Activated naive CD4-positive, alpha-beta T cell (primary cell): ENCODE measurements at places on chromosomes 12 and 14.

GRCh38 chr12:68514807-68515411 is 95.8 kb upstream of the RAP1B start:
- no peak for DNase-seq

DNA sequence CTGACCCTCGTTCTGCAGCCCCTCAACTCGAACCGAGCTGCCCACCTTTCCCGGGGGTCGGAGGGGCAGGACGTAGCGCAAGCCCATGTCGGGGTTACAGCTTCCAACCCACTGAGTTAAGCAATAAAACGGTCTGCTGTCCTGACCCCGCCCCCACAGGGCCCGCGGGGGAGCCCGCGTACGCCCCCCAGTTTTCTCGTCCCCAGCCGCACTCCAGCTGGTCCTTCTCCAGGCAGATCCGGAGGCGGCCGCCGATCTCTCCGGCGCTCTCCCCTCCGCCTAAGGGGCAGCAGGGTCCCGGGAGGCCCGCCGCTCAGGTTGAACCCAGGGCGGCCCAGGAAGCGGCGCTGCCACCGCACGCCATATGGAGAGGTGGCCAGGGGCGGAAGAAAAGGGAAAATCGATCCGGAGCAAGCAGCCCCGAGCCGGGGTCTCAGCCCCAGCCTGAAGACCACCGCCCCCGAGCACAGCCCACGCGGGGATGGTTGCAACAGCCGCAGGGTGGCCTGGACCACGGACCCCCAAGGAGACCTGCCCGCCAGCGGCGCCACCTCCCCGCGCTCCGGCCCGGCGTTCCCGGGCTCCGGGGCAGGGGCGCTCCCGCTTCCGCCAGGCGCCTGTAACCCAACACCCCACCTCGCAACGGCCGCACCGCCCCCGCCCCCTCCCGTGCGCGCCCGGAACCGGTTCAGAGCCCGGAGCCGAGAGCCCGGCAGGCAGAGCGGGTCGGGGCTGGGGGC is 760 bp downstream of the ACTN1 start:
- no peak for DNase-seq

GRCh38 chr12:109888179-109889020 is 8.1 kb upstream of the GLTP start:
- DNase-seq: no peak

- no peak for DNase-seq
Measured at GRCh38 chr14:77025744-77026165, 2.8 kb downstream of the IRF2BPL start.

GRCh38 chr12:101729842-101730241 is 9.4 kb downstream of the SYCP3 start:
- DNase-seq: no peak

DNA sequence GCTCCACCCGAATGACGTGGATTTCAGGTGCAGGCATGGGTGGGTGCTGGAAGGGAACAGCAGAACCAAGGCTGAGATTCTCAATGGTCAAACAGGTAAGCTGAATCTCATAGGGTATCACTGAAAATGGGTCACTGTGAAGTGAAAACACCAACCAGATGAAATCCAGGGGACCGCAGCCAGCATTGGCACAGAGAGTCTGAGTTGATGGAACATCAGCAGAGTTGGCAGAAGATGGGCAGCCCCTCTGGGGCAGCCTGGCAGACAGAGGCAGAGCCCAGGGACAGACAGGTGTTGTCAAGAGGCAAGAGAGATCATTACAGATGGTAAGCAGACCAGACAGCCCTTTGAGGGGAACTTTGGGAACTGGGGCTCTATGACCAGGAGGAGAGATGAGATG is 48.0 kb downstream of the ACTN1 start:
- no peak for DNase-seq

DNA sequence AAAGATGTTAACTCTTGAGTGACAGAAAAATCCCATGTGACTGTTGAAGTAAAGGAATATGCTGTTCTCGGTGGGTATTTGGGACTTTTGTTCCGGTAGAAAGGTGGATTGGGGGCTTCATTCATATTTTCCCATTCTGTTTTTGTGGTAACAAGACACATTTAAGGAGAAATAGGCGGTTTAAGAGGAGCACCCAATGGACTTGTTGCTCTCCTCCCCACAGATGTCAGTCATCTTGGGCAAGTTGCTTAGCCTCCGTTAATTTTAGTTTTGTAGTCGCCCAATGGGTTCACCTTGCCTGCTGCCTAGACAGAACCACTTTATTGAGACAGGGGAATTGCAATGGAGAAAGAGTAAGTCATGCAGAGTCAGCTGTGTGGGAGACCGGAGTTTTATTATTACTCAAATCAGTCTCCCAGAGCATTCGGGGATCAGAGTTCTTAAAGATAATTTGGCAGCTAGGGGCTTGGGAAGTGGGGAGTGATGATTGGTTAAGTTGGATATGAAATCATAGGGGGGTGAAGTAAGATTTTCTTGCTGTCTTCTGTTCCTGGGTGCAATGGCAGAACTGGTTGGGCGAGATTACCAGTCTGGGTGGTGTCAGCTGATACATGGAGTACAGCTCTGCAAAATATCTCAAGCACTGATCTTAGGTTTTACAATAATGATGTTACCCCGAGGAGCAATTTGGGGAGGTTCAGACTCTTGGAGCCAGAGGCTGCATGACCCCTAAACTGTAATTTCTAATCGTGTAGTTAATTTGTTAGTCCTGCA is 50.3 kb downstream of the SLC38A1 start:
- no peak for DNase-seq

DNA sequence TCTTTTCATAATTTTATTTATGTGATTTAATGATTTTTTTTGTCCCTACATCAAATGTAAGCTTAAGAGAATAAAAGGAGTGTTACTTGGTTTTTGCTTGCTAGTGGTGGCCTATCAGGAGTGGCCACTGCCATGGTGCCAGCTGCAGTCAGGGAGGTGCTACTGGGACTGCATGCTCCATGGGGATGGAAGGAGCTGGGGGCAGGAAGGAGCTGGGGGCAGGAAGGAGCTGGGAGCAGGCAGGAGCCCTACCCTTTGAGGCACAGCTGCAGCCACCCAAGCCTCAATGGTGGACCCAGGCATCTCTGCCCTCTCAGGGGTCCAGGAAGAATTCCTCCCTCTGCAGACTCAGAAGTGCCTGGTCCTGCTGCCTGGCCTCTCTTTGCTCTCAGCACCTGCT is 796.0 kb downstream of the SLC16A7 start:
- no peak for DNase-seq

DNA sequence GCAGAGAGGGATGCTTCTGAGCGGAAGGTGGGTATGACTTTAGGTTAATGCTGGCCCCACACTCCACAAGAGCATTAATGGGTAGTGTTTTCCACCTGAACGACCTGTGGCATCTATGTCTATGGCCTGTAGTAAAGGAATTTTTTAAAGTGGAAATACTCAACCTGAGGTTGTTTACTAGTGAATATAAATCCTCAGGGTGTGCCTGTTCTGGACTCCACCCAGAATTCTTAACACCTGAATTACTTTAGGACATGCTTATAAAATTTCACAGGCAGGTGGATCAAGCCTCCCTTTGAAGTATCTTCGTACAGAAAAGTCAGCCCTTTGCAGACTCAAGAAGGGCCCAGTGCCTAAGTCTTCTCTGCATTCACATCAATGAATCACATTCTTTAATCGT is 196.1 kb downstream of the ESR2 start:
- DNase-seq: no peak

DNA sequence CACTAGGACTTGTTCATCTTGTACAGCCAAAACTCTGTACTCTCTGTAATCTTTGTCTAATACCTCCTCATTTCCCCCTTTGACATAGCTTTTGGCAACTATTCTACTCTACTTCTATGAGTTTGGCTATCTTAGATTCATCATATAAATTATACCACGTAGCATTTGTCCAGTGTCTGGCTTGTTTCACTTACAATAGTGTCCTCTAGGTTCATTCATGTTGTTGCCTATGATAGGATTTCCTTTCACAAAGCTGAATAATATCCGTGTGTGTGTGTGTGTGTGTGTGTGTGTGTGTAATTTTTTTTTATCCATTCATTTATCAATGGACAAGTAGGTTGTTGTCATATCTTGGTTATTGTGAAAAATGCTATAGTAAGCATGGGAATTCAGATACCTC is 209.5 kb downstream of the KCNC2 start:
- DNase-seq: no peak

DNA sequence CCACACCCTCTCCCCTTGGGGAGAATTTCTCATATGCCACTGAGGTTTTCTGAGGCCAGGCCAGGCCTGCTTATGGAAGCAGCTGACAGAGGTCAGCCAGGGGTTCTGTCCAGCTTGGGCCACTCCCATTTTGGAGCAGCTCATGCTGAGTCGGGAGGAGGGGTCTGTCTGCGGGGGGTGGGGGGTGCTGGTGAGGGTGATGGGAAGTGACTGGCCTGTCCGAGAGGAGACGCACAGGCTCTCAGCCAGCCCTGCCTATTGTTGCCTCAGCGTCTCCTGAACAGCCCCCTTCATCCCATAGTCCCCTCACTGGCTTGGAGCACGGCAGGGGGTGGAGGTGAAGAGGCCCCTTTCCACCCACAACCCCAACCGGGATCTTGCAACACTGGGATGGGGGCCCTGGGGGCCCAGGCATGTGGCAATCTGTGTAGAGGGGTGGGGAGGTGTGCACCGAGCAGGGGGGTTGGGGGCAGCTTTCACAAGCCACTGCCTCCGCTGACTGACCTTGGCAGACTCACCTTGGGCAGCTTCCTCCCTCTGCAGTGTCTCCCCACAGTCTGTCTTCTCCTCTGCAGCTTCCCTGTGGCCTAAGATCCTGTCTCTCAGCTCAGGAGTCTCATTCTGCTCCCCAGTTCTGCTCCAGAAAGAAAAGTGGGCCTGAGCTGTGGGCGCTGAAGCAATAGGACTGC is 5.5 kb downstream of the CEBPE start:
- DNase-seq: no peak

GRCh38 chr12:51388846-51389245 is 2.4 kb downstream of the GALNT6 start:
- no peak for DNase-seq

GRCh38 chr14:58078068-58078467 is 73.9 kb downstream of the ARMH4 start:
- DNase-seq: no peak

- DNase-seq: no peak
Measured at GRCh38 chr12:67816269-67816668, 167.7 kb downstream of the DYRK2 start.

GRCh38 chr14:89252887-89253532 is 164.0 kb downstream of the FOXN3 start:
- no peak for DNase-seq

DNA sequence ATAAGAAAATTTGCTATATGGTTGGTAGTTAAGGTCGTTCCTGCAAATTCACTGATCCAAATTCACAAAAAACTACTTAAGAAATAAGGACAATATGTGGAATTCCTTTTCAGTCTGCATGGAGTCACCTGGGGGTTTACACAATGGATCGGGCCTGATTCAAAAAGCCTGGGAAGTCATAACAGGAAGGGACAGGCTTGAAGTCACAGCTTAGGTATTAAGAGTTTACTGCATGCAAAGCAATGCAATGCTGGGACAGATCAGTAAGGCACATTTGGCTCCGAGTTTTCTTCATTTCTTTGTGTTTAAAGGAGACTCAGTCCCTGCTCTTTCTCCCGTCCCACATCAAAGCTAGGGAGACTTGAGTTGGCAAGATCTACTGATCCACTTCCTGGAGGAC is 153.3 kb downstream of the NTF3 start:
- DNase-seq: no peak

GRCh38 chr12:79827484-79827883 is 107.4 kb downstream of the PPP1R12A start:
- no peak for DNase-seq

GRCh38 chr12:108526482-108527165 is 11.5 kb downstream of the FICD start:
- no peak for DNase-seq

DNA sequence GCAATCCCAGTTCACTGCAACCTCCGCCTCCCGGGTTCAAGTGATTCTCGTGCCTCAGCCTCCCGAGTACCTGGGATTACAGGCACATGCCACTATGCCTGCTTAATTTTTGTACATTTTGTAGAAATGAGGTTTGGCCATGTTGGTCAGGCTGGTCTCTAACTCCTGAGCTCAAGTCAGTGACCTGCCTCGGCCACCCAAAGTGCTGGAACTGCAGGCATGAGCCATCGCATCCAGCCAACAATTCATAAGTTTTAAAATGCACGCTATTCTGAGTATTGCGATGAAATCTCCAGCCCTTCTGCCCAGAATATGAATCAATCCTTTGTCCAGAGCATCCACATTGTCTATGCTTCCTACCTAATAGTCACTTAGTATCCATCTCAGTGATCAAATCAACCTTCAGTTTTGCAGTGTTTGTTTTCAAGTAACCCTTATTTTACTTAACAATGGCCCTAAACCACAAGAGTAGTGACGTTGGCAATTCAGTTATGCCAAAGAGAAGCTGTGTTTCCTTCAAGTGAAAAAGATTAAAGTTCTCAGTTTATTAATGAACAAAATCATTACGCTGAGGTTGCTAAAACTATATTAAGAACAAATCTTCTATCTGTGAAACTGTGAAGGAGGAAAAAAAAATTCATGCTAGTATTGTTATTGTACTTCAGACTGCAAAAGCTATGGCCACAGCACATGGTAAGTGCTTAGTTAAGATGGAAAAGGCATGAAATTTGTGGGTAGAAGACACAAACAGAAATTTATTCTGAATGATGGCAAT is 11.0 kb downstream of the GCH1 start:
- DNase-seq: no peak
